Ovary (tissue), 10 donors: ENCODE measurements at places on chromosomes 2 and 18. TPM values are rescaled to one million over a fixed set of nuclear protein-coding genes. Genes with fewer than 3 reads are reported as not detected.

Gene ZDBF2
- 27.0 TPM for total RNA-seq

Gene CD207
- total RNA-seq = 0.40 TPM

Gene SP140
- total RNA-seq = 3.4 TPM

Gene COQ10B
- total RNA-seq = 16.8 TPM

Gene VSNL1
- total RNA-seq = 2.1 TPM

Gene UGT1A10
- total RNA-seq = not detected

Gene SERPINB4
- total RNA-seq = not detected

Gene CLASP1
- total RNA-seq = 53.3 TPM

Gene COL4A3
- 6.8 TPM for total RNA-seq

Gene DLX2
- total RNA-seq = 0.12 TPM
